GM23248 (cell line): ENCODE measurements at places on chromosomes 2 and 18. TPM values are rescaled to one million over a fixed set of nuclear protein-coding genes. Genes with fewer than 3 reads are reported as not detected.

The C2orf80 gene
- not detected in 2 replicates for polyA plus RNA-seq

The IKZF2 gene
- 1.6 and 3.4 TPM in 2 replicates for polyA plus RNA-seq

The EVX2 gene
- polyA plus RNA-seq: not detected in 2 replicates

The CDH2 gene
- polyA plus RNA-seq: 103 and 107 TPM in 2 replicates

The ABCG5 gene
- not detected in 2 replicates for polyA plus RNA-seq

The MAL gene
- not detected in 2 replicates for polyA plus RNA-seq

The XIRP2 gene
- not detected in 2 replicates for polyA plus RNA-seq

GRCh38 chr18:55593888-55594287 lies 5.9 kb upstream of the TCF4 start:
- DNase-seq: peak; percentile 45

DNA sequence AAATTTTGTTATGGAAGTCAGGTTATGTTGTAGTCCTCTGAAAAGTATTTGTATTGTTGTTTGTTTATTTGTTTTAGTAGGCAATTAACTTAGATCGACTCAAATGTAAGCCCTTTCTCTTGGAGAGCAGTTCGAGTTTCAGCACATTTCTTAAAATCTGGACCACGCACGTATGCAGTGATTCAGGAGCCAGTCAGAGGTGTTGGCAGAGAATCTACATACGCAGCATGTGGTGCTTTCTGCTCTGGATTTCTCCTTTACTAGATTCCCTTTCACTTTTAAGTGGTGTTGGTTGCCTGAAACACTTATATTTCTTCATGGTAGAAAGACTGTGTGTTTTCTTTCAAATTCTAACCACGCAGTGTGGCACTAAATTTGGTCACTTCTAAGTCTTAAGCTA lies 773.9 kb upstream of the LRATD1 start:
- peak; percentile 86 for DNase-seq

- no peak for DNase-seq
Observed at GRCh38 chr2:137339051-137339450, 573.7 kb downstream of the THSD7B start.

- DNase-seq: no peak
Observed at GRCh38 chr2:172639256-172639655, 83.4 kb downstream of the PDK1 start.

DNA sequence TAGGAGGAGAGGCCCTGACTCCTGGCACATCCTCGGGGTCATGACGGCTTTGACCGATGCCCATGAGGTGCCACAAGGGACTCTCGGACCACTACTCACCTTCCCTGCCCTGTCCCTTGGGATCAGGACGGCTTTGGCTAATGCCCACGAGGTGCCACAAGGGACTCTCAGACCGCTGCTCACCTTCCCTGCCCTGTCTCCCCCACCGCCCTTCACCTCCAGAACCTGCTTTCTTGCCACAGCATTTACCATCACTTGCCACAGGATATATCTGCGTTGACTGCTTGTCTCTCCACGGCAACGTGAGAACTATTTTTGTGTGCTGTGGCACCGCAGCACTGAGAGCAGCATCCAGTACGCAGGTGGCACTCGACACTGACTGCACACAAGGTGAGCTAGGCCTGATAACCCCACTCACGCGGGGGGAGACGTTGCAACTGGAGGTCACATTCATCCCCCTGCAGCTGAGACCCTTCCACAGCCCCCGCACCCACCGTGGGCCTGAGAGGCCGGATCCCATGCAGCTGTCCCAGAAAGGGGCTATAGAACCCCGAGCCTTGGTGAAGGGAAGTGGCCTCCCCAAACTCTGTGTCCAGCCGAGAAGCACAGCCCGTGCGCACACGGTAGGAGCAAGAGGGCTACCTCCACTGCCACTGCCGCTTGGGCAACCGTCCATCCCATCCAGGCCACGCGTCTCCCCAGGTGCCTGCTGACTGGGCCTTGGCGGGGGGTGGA lies 47.5 kb downstream of the ANO7 start:
- DNase-seq: no peak

DNA sequence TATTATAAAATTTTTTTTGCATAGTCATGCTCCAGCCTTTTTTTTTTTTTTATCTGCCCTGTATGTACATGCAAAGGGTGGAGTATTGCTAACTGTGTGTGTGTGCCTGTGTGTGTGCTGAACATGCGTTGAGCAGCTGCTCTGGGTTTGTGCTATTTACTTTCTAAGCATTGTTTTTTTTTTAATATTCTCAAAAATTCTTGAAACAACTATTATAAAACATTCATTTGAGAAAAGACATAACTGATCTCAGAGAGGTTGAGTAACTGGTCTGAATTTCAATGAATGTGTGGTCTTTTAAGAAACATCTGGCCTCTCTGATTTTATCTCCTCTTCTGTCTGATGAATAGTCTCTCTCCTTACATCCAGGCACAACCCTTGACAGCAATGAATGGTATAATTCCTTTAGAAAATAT lies 366.0 kb upstream of the SLC14A2 start:
- peak; percentile 72 for DNase-seq

GRCh38 chr18:1585881-1586488 lies 681.3 kb downstream of the ADCYAP1 start:
- peak; percentile 51 for DNase-seq

- no peak for DNase-seq
Observed at GRCh38 chr2:71277147-71277475, 50.2 kb upstream of the PAIP2B start.

DNA sequence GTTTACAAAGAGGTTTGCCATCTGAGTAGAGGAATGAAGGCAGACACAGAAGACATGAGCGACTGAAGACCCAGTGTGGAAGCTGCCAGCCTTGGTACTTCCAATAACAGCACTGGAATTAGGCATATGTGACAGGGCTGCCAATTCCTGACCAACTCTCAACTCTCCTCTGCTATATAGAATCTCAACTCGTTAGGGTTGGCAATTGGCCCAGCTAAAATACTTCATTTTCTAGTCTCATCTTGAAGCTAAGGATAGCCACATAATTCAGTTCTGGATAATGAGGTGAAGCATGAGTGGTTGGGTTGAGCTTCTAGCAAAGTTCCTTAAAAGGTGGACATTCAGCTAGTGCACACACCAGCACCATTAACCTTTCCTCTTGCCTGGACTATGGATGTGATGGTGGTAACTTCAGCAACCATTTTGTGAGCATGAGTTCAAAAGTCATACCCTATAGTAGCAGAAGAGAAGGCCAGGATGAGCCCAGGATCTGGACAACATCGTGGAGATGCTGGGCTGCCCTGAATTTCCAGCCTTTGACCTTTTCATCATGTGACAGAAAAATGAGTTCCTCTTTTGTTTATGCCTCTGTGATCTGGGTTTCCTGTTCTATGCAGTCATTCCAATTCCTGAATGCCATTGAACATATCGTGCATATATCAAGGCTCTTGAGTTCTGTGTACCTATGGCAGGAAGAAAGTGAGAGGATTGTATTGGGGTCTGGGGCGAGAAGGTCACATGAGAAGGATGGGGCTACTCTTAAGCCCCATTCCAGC lies 68.1 kb upstream of the HAAO start:
- DNase-seq: no peak

GRCh38 chr18:79780547-79780946 lies 17.2 kb upstream of the KCNG2 start:
- DNase-seq: no peak

DNA sequence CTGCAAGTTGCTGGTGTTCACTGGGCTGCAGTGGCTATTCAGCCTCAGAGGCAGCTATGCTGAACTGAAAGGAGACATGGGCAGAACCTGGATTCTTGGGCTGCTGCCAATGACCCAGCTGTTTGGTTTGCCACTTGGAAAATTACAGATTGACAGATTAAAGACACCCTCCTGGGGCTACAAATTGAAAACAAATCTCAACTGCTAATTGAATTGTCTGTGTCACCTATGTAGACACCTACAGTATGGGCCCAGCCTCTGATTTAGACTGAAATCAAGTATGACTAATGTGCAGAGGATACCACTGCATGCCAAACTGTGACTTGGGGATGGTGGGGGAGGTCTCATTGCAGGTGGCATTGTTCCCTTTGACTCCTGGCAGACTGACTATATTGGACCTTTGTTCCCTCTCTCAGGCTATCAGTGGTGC lies 42.8 kb downstream of the ITSN2 start:
- DNase-seq: no peak

GRCh38 chr2:28809927-28810326 lies 707 bp upstream of the SPDYA start:
- no peak for DNase-seq

DNA sequence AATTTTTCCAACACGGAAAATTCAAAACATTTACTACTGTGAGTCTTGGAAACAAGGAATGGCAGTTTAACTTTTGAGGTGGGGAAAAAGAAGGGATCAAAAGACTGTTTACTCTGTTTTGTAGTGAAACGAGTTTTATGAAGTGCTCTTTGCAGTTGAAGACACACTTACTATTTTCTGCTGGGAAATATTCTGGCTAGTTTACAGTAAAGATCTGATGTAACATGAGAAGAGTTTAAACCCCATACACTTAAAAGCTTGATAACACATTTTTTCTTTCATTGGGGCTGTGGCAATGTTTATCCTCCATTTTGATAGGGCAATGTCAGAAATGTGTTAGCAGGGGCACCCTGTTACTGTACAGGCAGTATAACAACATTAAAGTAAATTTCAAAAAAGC lies 124.9 kb upstream of the SMAD7 start:
- DNase-seq: no peak

DNA sequence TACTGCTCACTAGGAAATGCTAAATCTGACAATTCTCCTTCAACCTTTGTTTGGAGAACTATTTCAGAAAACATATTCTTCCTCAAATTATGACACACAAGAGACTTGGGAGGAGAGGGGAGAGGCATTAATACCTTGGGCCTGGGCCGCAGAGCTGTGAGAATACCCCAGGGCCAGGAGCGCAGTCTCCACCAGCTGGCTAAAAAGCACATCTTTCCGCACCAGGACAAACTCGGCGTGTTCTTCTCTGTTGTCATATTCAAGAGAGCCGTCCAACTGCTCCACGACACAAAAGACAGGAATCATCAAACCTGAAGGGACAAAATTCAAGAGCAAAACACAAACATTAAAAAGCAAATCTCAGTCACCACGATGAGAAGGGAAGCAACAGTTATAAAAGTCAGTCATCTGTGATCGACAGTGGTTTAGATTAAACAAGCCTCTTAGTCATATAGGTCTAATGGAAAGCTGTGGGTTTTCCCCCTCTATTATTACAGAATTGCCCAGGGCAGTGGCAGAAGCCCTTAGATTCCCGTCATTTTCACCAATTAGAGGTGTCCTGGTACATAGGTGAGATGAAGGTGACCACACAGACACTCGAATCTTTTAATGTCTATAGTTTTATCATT lies 24.4 kb downstream of the SATB2 start:
- no peak for DNase-seq

- DNase-seq: no peak
Observed at GRCh38 chr2:54434711-54435110, 21.4 kb upstream of the SPTBN1 start.

GRCh38 chr2:127199223-127199622 lies 20.9 kb downstream of the CYP27C1 start:
- no peak for DNase-seq

DNA sequence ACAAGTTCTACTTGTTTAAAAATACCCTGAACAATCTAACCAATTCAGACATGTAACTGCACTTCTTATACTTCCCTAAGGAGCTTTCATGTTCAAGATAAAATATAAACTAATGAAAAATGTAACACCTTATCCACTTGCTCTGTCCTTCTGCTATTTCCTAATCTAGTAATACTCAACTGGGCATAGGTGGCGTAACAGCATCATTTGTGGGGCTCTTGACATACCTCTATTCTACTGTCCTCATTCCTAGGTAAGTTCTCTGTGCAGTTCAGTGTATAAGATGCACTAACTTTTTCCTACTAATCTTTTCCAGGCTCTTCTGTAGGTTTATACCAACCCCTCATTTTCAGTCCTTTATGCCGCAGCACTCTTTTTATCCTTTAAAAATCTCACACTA lies 36.7 kb downstream of the PRKD3 start:
- no peak for DNase-seq

GRCh38 chr2:9678544-9678943 lies 47.7 kb upstream of the YWHAQ start:
- DNase-seq: no peak

DNA sequence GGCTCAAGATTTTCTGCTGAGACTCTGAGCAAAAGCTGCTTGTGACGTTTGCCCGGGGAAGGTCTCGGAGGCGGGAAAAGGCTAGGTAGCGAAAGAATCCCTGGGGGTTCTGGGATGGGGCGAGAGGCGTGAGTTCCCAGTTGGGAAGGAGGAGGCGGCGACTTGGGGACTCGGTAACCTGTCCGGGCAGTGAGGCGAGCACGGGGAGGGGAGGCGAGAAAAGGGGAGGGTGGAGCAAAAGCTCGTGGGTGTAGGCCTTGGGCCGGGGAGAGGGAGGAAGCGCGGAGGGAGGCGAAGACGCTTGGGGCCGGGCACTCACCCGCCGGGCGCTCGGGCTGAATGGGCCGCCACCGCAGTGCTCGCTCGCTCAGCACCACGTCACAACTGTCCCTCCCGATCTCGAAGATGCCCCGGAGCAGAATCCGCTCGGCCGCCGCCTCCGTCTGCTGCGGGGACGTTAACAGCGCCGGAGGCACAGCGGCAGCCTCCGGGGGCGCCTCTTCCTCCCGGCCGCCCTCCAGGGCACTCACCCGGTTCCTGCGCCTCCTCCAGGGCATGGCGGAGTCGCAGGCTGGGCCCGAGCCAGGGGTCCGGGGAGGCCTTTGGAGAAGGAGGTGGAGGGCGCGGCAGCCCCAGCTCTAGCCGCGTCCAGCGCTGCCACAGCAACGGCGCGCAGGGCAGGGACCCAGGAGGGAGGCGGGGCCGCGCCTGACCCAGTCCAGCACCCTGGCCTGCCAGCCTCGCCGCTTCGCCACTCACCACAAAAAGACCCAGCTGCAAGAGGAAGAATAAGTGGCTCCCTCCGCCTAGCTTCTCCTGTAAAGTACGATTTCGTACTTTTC lies at the start of gene CERKL:
TSS of gene CERKL (minus strand) at position 656 of the 842 bp plus-strand sequence. CDS start at position 557, 99 bp downstream.
- peak; percentile 36 for DNase-seq

GRCh38 chr2:196293751-196294515 lies 122.6 kb upstream of the STK17B start:
- peak; percentile 92 for DNase-seq

- no peak for DNase-seq
Observed at GRCh38 chr18:3235846-3236245, 11.8 kb upstream of the MYL12A start.

GRCh38 chr18:56992777-56993176 lies 154.1 kb upstream of the BOD1L2 start:
- DNase-seq: peak; percentile 12

GRCh38 chr2:38671946-38672345 lies 6.0 kb downstream of the GALM start:
- no peak for DNase-seq

GRCh38 chr2:136008205-136008865 lies 22.9 kb upstream of the DARS1 start:
- DNase-seq: no peak

- DNase-seq: no peak
Observed at GRCh38 chr2:229825476-229825875, 96.3 kb downstream of the TRIP12 start.

GRCh38 chr2:121388371-121388770 lies 103.4 kb upstream of the TFCP2L1 start:
- no peak for DNase-seq

DNA sequence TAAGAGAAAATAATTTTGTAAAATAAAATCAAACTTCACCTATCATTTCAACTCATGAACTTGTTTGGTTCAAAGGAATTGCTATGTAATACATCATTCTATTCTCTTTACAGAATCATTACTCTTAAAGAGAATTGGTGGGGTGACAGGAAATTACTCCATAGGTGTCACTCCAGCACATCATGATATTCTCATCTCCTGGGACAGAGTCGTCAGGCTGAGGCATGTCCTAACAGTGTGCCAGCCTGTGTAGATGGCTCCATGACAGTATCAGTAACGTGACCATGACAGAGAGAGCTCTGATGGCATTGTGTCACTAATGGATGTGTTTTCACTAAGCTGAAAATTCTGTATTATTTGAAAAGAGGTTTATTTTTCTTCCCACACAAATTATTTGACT lies 13.9 kb downstream of the SPATS2L start:
- DNase-seq: peak; percentile 26
